ENCODE measurements at places on chromosomes 1 and 21. TPM values are rescaled to one million over a fixed set of nuclear protein-coding genes. Genes with fewer than 3 reads are reported as not detected.

CDCA8 gene
- 6.2 TPM for total RNA-seq

CHI3L2 gene
- not detected for total RNA-seq

FAM72C gene
- 0.72 TPM for total RNA-seq

INSRR gene
- total RNA-seq: not detected

MCOLN2 gene
- 2.1 TPM for total RNA-seq

LCE1E gene
- total RNA-seq: not detected

KIF2C gene
- total RNA-seq: 19.3 TPM
